NCI-H2081 (cell line): ENCODE measurements at places on chromosomes 7 and 10.
A peak's percentile ranks its signal among the peaks of the same experiment; 100 is the strongest.

GRCh38 chr10:86968271-86968993, at the start of gene ADIRF:
Gene ADIRF (plus strand): TSS chr10:86968482. CDS start chr10:86968545, 63 bp downstream.
- DNase-seq: peak; percentile 33

- DNase-seq: no peak
These were observed 5.6 kb downstream of the ABI1 start for GRCh38 chr10:26855186-26855585.

- no peak for DNase-seq
These were observed 75.3 kb upstream of the STEAP1 start for GRCh38 chr7:90078921-90079320.

DNA sequence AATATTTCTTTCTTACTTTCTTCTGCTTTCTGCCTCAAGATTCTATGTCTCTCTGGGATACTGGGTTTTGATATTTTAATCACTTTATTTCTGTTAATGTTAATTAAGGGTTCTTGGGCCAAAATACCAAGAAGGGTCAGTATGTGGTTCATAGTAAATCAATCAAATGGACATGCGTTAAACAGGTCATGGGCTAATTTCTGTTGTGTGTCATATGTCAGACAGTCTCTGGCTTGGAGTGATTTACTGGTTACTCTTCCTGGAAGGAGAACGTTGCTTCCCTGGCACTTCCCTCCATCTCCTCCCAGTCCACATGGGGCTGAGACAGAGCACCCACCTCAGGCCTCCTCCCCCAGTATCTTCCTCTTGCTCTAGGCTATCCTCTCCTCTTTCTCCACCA, 489.1 kb downstream of the SUGCT start:
- DNase-seq: no peak

DNA sequence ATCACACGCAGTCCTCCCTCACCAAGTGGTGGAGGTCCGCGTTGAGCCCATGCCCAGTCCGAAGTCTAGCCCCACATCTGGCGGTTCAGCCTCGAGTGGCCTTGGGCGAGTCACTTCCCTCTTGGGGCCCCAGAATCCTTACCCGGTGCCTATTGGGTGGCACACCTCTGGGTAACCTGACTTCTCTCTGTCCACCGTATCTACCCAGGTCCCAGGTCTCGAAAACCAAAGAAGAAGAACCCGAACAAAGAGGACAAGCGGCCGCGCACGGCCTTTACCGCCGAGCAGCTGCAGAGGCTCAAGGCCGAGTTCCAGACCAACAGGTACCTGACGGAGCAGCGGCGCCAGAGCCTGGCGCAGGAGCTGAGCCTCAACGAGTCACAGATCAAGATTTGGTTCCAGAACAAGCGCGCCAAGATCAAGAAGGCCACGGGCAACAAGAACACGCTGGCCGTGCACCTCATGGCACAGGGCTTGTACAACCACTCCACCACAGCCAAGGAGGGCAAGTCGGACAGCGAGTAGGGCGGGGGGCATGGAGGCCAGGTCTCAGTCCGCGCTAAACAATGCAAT, 4.3 kb downstream of the EN2 start:
- no peak for DNase-seq

DNA sequence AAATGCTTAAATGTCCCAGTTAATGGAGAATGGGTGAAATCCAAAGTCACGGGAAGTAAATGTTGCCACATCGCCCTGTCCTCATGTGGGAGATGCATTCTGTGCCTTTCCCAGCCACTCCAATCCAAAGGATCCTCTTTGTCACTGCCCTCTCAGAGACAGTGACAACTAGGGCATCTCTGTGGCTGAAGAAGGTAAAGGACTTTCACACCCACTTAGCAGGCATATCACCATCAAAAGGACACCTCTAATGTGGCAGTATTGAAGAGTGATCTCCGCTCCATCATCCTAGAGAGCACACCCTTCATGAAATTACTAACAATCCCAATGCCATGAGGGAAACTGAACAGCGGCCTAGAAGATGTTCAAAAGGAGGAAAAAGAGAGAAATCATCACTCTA, 13.6 kb downstream of the ATXN7L1 start:
- no peak for DNase-seq

DNA sequence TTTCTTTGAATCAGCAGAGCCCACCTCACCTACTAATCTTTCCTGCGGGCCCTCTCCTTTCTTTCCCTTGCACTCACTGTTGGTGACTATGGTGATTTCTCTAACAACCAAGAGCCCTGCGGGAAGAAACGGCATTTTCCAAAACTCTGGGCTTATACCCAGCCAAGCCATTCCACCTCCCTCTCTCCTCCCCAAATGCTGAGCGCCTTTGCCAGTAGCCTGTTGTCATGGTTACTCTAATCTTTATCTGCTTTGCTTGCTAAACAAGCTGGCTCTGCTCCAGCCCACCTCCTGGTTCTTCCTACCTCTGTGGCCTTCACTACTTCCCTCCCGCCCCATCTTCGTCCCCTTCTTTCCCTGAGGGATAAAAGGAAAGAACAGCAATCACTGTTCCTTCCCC, 86.7 kb downstream of the DGKI start:
- DNase-seq: peak; percentile 38

GRCh38 chr10:48934672-48935501, 4.8 kb downstream of the LRRC18 start:
- peak; percentile 11 for DNase-seq

- DNase-seq: no peak
These were observed 149.8 kb downstream of the XPNPEP1 start for GRCh38 chr10:109773288-109774120.
